Psoas muscle (tissue), 8 donors: ENCODE measurements at places on chromosomes 3 and 15.

DNA sequence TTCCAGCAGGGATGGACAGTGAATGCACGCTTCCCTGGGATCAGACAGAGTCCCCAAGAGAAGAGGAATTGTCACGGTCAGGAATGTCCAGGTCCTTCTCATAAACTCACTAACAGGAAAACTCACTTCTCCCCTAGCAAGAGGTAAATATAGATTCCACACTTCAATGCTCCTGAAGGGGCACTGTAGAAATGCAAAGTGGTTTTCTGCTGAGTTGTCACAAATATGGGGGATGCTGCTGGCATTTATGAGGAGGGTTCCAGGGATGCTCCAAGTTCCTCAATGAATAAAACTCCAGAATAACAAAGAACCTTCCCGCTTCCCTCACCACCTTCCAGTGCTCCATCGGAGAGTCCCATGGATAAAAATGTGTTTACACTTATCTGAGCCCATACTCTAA lies 423.4 kb downstream of the MAGI1 start:
- no peak for DNase-seq

- DNase-seq = no peak
Observed at GRCh38 chr3:42486814-42487565, 15.5 kb upstream of the VIPR1 start.

GRCh38 chr3:197367081-197367780 lies 68.8 kb upstream of the DLG1 start:
- DNase-seq = no peak

- no peak for DNase-seq
Observed at GRCh38 chr3:194739498-194740284, 54.0 kb downstream of the FAM43A start.

DNA sequence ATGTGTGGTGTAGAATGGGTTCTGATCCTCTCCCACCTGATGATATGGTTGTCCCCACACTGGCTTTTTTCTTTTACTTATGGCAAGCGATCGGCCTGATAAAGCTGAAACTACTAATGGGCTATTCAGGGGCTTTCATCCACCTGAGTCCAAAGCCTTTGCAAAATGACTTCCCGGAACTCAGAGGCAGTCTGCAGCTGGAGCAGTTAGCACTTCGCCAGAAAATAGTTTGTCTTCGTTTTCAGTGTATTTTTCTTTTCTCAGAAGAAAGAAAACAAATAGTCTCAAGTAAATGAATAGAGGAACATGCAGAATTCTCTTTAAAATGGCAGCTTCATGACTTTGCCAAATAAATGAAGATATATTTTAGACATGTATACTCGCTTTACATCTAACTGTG lies 306.0 kb upstream of the ADAMTS9 start:
- no peak for DNase-seq

DNA sequence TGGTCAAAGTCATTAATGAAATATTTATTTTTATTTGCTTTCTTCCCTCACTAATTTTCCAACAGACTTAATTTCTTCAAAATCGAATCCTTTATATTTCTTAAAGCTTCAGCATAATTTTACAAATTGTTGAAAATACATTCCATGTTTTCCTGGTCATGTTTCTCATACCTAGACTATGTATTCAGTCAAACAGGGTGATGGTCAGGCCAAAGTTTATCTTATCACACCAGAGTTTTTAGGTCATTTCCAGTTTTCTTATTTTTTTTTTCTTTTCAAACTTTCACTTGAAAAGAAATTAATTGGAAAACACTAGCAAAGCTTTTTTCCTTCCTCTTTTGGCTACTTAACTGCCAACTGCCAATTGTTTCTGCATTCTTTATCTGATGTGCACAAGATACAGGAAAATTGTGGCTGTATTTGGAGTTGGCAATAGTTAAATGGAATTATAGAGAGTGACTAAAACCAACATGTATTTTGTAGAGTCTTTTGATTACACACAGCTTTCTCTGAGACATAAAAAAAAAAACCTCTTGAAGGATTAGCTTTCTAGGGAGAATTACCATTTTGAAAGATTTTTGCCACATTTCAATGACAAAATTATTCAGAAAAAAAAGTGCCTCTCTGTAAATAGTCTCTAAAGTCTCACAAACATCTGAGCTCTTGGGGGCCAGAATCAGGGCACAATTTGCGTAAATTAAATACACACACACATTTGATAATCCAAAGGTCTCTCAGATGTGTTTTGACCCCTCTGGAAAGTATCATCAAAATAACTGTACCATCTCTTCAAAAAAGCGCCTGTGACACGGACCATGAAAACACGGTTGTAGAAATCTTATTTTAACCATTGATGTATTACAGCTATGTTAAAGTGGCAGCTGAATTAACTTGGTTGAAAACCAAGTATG lies 603.2 kb upstream of the KCNMB2 start:
- DNase-seq = no peak

GRCh38 chr15:51405693-51406523 lies 64.5 kb downstream of the GLDN start:
- no peak for DNase-seq

DNA sequence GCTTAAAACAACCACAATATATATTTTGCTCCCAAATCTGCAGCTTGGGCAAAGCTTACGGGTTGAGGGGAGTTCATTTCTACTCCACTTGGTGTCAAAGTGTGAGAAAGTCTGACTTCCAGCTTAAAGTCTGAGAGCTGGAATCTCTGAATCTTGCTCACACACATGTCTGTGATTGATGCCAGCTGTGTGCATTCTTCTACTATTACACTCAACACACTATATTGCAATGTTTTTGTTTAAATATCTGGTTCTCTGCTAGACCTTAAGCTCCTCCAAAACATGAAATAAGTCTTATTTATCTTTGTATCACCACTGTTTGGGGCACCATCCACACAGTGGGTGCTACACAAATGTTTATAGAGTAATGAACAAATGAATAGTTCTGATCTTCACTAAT lies 36.7 kb upstream of the SECISBP2L start:
- no peak for DNase-seq

GRCh38 chr15:51861557-51862359 lies 32.3 kb downstream of the TMOD3 start:
- DNase-seq = no peak

GRCh38 chr3:193805448-193805847 lies 212.4 kb downstream of the OPA1 start:
- peak; percentile 85 for DNase-seq

DNA sequence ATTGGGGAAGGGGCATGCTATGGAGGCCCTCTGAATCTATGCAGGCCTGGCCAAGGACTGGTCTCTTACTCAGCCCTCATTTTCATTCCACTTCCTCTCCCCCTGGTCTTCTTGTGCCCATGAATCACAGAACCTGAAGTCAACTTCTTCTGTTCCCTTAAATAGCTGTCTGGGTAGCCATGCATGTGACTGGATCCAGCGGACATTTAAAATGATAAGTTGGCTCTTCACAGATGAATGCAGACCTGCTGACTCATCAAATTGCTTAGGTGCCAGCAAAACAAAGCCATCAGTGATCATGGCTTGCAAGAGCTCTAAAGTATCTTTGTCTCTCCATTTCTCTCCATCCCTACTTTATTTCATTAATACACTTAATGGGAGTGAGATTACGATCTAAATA lies 90.1 kb upstream of the CADPS start:
- no peak for DNase-seq

DNA sequence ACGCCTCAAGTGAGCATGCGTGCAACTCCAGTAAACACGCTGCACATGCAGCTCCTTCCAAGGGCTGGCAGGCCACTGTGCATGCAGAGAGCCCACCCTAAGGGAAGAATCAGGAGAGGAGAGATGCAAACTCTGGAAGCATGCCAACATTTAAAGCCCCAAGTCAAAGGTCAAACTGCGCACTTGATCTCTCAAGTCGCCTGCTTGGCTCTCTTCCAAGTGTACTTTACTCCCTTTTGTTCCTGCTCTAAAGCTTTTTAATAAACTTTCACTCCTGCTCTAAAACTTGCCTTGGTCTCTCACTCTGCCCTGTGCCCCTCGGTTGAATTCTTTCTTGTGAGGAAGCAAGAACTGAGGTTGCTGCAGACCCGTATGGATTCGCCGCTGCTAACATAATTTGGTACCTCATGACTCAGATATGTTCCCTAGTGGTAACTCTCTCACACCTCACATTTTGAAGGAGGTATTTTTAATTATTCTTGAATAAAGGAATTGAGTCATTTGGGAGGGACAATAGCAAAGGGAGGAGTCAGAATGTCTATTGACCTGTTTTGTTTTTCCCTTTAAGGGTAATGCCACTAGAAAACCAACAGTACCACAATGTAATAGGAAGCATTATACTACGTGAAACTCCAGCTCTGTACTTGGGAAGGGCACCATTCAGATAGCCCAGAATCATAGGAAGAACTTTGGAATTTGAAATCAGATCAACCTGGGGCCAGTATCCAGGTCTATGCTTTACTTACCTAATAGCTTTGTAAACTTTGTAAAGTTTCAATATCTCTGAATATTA lies 19.6 kb upstream of the DGKG start:
- no peak for DNase-seq

- no peak for DNase-seq
Observed at GRCh38 chr15:23567921-23568320, 2.4 kb downstream of the MKRN3 start.
